Iris pigment epithelial cell (primary cell): ENCODE measurements at places on chromosomes 2 and 18.

GRCh38 chr2:155266109-155266508, 567.6 kb downstream of the KCNJ3 start:
- DNase-seq, result no peak

DNA sequence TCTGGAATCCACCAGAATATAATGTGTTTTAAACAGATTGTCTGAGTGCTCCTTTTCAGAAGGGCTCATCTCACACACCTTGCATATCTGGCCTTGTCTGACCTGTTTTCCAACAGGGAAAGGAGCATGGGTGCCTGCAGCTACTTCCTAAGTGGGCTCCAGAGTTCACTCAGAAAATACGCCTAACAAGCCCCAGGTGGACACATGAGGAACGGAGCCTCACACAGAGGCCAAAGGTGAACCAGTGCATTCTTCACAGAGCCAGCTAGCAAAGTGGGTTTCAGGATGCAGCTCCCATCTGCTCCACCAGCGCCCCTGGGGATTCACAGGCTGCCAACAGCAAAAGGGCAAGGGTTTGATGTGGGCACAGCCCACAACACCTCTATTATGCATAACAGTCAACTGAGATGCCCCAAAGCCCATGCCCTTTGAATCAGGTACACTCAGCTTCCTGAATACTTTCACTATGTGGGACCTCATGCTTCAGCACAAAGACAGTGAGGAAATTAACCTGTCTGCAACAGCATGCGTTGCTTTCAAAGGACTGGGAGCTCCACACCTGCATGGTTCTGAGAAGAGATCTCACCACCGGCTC, 86.6 kb downstream of the CCBE1 start:
- DNase-seq, result no peak

- DNase-seq, result no peak
Measured at GRCh38 chr18:24018299-24018886, 3.8 kb downstream of the TTC39C start.

DNA sequence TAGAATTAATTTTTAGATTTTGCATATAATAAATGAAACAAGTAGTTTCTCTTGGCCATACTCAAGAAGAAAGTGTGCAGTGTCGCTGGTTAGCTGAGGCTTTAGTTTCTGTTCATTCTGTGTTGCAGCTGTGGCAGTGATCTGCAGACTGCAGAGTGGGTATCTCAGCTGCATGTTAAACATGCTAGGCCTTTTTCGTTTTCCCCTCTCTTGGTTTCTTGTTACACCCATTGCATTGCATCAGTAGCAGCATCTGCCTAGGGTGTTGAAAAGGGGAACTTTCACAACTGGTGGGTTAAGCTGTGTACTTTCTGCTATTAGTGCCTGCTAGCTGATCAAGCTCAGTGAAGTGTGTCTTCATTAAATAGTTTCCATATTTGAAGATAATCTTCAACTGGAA, 51.3 kb downstream of the ACSL3 start:
- DNase-seq, result peak; percentile 78

DNA sequence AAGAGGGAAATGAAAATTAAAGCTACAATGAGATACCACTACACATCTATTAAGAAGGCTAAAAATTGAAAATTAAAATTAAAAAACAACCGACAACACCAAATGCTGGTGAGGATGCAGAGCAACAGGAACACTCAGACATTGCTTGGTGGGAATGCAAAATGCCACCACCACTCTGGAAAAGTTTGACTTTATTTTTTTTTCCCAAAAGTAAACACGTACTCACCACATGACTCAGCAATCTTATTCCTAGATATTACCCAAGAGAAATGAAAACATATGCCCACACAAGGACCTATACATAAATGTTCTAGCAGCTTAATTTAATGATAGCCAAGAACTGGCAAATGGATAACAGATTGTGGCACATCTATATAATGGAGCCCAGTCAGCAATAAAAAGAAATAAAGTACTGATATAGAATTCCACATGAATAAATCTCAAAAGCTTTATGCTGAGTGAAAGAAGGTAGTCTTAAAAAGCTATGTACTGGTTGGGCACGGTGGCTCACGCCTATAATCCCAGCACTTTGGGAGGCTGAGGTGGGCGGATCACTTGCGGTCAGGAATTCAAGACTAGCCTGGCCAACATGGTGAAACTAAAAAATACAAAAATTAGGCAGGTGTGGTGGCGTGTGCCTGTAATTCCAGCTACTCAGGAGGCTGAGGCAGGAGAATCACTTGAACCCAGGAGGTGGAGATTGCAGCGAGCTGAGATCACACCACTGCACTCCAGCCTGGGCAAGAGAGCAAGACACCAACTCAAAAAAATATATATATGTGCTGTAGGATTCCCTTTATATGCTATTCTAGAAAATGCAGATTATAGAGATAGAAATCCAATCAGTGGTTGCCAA, 4.2 kb upstream of the PROC start:
- DNase-seq, result peak; percentile 67

- DNase-seq, result peak; percentile 37
Measured at GRCh38 chr2:9331704-9332103, 91.6 kb downstream of the ITGB1BP1 start.

- DNase-seq, result peak; percentile 78
Measured at GRCh38 chr2:26352892-26353291, 6.3 kb upstream of the ADGRF3 start.
